Urothelium cell line (cell line): ENCODE measurements at places on chromosomes 5 and 9.
A peak's percentile ranks its signal among the peaks of the same experiment; 100 is the strongest.

DNA sequence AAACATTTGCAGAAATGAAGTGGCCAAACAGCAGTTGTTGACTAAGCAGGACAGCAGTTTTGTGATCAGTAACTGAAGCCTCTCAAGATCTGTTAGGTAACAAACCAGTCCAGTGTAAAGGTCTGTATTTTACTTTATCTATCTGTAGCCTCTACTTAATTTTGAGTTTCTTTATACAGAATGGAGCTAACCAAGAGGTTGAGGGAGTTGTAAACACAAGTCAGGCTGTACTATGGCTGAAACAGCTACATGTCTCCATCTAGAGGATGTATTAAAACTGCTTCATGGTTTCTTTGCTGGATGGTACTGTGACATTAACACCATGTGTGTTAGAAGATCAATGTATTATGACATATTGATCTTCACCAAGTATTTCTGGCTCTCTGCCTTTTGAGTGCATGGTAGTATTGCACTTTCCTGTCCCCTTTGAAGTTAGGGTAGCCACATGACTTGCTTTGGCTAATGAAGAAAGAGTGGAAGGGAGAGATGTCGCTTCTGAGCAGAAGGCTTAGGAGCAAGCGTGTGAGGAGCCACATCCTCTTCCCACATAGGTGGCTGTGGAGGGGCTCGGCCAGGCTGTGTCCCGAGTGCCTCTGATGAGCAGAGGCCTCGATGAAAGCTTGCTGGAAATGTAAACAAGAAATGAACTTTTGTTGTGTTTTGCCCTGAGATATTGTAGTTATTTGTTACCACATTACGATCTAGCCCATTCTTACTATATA, 105.6 kb upstream of the PCA3 start:
- DNase-seq = peak; percentile 56

DNA sequence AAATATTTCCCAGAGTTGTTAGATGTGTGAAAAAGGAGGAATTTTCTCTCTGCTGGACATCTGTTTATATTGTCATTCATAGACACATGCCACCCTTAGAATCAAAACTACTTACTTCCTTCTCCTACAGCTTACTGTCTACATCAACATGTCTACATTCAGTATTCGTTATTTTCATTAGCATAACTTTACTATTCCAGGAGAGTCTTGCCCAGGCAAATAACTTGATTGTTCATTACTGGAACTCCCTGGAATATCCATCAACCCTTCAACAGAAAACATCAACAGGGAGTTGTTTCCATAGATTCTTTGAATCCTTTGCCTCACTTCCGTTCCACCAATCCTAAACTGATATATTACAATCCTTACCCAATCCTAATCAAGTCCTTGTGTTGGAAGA, 457.5 kb upstream of the ZNF608 start:
- DNase-seq = no peak

DNA sequence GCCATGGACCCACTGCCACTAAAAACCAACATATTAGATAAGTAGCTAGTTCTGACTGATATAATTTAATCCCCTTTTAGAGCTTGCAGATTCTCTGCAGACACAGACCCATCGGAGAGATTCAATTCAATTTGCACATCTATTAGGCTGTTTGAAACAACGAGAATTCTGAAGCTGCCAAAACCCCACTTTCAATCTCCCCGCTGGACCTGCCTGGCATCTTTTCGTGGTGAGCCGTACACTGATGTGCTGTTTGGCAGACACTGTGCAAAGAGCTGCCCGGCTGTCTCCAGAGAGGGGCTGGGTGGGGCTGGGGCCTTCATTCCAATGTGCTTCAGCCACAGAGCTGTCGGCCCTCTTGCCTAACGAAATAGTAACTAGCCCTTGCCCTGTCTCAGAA, 42.1 kb upstream of the FAM240B start:
- DNase-seq = no peak

DNA sequence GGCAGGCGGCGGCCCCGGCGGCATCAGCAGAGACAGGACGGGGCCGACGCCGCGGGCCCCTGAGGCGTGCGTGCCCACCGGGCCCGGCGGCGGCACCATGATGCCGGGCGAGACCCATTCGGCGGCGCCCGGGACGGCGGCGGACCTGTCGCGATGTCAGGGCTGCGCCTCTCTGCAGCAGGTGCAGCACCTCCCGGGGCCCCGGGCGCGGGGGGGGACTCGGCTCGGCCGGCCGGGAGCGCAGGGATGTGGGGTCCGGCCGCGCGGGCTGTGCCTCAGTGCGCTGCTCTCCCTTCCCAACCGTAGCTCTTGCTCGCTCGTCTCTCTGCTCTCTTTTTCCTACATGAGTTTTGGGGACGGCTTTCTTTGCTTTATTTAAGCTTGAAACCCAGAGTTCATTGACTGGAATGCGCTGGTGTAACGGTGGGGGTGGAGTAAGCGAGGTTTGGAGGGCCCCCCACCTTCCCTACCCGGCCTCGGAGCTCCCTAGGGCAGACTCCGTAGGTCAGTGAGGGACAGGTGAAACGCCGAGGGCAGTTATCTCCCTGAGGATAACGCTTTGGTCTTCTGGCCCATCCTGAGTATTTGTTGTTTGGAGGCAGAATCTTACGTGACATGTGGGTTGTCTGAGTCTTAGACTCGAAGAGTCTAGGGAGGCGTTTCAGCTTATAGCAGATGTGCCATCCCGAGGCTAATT, 490 bp downstream of the ICE1 start:
- DNase-seq = no peak

DNA sequence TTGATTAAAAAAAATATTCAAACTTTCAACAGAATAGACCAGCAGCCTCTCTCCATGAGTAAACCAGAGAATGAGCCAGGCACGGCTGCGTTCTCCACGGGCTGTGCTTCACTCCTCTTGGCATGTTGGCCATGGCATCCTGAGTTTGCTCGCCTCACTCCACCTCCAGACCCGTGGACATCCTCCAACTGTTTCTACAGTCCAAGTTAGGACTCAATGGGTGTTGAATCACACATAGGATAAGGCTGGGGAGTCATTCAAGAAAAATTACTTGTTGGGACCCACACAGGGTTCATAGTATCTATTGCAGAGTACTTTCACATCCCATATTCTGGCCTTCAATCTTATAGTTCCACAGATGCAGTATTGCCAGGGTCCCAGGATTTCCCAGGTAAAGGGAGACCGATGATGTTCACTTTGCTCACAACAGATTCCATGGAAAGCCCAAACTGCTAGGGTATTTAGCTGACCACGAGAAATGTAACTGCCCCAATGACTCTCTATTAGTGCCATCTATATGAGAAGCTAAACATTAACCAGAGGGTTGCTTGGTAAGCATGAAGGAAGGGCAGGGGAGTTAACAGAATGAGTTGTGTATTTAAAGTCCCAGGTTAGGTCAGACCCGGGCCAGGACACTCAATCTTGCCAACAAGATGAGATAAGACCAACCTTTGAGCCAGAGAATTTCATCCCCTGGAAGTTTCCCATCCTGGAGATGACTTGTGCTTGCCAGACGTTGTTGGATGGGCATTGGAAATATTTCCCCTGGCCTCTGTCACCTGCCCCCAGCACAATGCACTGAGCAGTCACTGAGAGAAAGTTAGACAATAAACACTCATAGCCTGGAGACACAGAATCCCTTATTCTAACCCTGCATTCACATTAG, 19.7 kb upstream of the GDA start:
- DNase-seq = no peak

GRCh38 chr9:115106001-115106400, 12.0 kb downstream of the TNC start:
- DNase-seq = no peak

DNA sequence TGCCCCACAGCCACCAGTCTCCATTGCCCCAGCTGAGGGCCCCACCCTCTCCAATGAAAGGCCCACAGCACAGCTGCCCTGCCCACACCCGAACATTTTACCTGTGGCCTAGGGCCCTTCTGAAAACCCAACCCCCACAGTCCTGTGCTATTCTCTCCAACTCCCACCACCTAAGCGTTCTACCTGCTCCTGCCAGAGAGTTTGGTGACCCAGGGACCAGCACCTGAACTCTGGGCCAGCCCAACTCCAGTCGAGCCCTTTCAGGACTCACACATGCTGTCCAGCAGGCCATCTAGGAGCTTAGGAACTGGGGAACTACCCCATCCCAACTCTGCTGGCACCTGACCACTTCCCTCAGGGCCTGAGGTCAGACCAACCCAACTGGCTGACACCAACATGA, 562.3 kb downstream of the DNAH5 start:
- DNase-seq = no peak

DNA sequence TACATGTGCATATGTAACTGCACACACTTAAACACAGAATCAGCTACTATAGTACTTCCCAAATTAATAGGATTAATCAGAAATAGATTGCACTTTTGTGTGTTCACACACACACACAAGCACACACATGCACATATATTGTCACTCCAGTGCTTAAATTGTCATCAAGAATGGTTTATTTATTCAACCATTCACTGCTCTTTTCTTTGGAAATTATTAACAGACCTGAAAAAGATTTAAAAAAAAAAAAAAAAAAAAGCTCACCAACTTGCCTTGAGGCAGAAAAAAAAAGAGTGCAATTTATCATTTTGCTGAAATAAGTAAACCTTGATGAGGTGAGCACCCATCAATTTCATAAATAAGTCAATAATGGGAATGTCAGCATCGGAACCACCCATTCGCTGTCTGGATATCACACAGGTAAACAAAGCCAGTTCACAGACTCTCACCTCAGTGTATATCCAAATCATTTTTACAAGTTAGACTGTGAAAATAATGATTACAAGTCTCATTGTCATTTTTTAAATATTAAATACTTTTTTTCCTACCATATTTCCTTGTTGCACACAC, 562.8 kb downstream of the BNC2 start:
- no peak for DNase-seq

- no peak for DNase-seq
Measured at GRCh38 chr9:132249123-132249522, 87.3 kb downstream of the NTNG2 start.

GRCh38 chr9:128728298-128728697, 4.4 kb upstream of the ZDHHC12 start:
- no peak for DNase-seq

DNA sequence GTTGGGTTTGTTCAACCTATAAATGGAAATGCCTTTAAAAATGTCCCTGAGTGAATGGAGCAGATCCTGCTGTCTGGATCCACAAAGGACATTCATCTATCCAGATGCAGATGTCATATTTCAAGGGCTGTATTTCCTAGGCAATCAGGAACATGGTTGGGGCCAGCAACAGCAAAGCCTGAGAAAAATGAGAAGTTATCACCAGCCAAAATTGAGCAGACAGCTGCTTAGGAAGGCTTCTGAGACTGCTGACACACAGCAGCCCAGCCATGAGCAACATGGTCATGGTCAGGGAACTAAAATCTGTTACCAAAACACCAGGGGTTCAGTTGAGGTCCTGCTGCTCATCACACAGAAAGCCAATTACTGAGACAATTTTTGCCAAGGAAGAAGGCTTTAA, 9.2 kb upstream of the IL7R start:
- no peak for DNase-seq

DNA sequence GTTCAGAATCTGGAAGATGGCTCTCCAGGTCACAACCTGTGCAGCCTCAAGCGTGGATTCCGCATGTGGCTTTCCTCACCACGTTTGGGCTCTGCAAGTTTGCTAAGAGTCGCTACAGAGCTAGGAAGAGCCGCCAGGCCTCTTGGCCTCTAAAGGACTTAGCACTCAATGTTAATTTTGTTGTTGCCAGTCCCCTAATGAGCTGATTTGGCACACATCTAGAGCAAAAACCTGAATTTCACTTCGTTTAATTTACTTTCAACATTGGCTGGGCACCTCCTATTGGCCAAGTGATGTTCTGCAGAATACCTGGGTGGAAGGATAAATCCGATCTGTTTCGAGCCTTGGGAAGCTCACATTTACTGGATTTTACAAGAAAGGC, 65.8 kb upstream of the UNC5A start:
- DNase-seq = no peak

DNA sequence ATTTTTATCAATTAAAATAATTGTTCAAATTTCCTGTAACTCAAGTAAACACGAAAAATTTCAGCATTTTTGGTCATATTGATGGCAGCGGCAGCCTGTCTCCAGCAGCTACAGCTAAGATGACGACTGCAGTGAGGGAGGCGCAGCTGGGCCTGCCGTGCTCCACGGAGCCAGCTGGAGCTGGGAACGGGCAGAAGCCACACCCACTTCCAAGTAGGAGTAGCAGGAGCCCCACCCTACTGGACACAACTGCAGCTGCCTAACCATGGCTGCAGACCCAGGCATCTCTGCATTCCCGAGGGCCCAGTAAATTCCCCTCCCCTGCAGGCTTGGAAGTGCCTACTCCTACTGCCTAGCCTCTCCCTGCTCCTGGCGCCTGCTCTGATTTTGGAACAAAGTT, 2031.7 kb downstream of the EFNA5 start:
- DNase-seq = no peak

DNA sequence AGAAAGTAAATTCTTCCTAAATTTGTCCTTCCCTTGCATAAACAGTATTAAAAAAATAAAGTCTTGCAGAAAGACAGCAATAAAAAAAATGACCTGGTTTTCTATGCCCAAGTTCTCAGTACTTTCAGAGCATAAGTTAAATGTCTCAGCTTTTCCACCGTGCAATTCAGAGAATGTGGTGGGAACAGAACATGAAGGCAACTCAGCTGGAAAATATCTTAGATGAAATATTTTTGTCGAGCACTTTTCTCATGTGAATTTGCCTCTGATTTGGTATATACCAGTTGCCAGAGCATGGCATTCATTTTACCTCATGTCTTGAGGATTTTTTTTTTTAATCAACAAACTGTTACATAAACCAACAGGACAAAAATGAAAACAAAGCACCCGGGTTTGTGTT, 176.1 kb downstream of the CETN3 start:
- no peak for DNase-seq

- no peak for DNase-seq
Measured at GRCh38 chr5:135890296-135890695, 5.3 kb downstream of the IL9 start.

- DNase-seq = no peak
Measured at GRCh38 chr9:102038006-102038405, 299.6 kb upstream of the GRIN3A start.

GRCh38 chr5:59568161-59568560, 325.4 kb downstream of the PDE4D start:
- DNase-seq = no peak

DNA sequence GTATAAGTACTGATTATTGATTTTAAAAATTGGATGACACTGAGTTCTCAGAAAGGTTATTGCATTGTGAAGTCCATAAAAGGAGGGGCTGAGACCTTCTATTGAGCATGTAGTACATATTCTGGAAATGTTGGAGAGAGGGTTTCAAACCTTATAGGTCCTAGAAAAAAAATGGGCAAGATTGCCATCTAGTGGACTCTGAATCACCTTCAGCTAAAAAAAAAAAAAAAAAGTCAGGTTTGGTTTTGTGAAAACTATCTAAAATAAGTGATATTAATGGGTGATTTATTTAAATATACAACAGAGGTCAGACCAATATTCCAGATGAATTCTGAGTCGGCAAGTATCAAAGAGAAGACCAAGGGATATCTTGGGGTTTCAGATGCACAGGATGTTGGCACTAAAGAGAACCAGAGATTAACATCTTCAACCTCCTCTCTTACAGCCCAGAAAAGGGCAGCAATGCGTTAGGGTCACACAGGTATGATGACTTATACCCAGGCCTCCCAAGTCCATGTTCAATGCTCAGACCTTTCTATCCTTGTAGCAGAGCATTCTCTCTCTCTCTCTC, 109.8 kb upstream of the NMUR2 start:
- DNase-seq = peak; percentile 40
